ENCODE measurements at places on chromosomes 1 and 21. TPM values are rescaled to one million over a fixed set of nuclear protein-coding genes. Genes with fewer than 3 reads are reported as not detected.

The HSD11B1 gene
- polyA plus RNA-seq, result 0.33 TPM

The TRIM67 gene
- 0.14 TPM for polyA plus RNA-seq

The OR2M3 gene
- polyA plus RNA-seq, result not detected

The ZNF648 gene
- not detected for polyA plus RNA-seq

The NFIA gene
- 30.6 TPM for polyA plus RNA-seq

The CFHR5 gene
- not detected for polyA plus RNA-seq

The DIPK1A gene
- polyA plus RNA-seq, result 11.7 TPM

The RSPO1 gene
- not detected for polyA plus RNA-seq

The FAM151A gene
- polyA plus RNA-seq, result 0.19 TPM

The RAB3GAP2 gene
- polyA plus RNA-seq, result 22.8 TPM

The PADI2 gene
- 126 TPM for polyA plus RNA-seq

The PHLDA3 gene
- 17.9 TPM for polyA plus RNA-seq

The AMY1A gene
- polyA plus RNA-seq, result not detected

The WRAP73 gene
- 10.1 TPM for polyA plus RNA-seq

The F13B gene
- not detected for polyA plus RNA-seq

The FMO2 gene
- polyA plus RNA-seq, result 0.70 TPM

The GRIK3 gene
- 1.3 TPM for polyA plus RNA-seq

The HTR6 gene
- not detected for polyA plus RNA-seq

DNA sequence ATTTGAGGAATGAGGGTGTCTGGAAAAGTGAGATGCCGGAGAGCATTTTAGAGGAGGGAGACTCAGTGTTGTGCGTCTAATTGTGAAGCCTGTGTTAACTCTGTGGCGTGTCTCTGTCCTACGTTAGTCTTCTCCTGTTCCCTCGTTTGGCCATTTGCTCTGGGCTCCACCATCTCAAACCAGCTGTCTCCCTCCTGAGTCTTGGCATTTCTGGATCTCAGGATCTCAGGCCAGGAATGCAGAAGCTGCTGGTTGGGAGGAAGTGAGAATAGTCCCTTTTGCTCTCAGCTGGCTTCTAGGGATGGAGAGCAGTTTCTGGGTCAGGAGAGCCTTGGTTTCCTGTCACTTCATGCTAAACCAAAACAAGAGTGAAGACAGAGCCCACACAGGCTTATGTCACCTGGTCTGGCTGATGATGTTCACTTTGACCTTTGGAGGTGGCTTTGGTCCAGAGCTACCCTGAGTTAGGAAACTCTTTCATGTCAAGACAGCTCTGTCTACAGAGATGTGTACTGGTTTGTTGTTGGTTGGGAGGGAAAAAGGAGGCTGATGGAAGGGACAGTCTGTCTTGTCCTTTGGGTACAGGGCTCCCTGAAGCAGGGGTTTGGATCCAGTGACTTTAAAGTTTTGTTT, 859 bp downstream of the NFASC start:
- DNase-seq, result no peak

DNA sequence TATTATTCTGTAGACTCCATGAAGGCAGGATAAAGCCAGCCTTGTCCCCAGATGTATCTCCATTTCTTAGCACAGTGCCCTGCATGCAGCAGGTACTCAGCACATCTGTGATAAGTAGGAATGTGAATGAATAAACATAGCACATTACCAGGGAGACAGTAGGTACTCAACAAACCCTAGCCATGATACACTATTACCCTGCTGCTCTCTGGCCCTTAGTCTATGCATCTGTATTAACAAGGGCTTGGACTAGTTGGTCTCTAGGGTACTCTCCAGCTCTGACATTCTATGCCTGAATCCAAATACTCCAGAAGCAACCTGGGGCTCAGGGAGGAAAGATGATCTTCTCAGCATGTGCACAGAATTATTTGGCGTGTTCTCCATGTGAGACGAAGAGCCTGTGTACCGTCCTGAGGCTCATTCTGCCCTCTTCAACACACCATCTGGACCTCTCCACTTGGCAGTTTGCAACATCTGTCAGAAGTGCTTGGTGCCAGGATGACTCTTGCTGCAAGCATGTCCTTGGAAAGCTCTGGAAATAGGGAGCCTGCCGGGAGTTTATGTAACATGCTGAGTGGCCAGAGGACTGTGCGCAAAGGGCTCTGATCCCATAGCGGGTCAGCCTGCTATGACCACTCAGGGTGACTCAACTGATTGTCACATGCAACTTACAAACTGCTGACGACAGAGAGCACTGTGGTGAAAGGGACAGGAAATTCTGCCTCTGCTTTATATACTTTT, 228.2 kb upstream of the USP24 start:
- peak; percentile 69 for DNase-seq

DNA sequence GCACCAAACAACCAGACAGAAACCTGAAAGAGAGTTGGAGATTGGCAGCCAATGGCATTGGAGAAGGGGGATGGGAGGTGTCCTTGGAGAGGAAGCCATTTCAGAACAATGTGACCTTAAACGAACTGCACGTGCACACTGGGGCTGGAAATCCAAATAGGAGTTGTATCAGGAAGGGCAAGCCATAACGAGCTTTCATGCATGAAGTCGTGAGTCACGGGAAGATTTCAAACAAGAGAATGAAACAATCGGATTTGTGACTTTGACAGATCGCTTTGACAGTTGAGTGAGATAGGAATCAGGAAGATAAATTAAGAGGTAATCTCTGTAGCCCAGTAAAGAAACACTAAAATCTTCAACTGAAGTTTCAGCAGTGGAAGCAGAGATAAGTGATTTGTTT, 445.8 kb upstream of the ZP4 start:
- DNase-seq, result no peak

DNA sequence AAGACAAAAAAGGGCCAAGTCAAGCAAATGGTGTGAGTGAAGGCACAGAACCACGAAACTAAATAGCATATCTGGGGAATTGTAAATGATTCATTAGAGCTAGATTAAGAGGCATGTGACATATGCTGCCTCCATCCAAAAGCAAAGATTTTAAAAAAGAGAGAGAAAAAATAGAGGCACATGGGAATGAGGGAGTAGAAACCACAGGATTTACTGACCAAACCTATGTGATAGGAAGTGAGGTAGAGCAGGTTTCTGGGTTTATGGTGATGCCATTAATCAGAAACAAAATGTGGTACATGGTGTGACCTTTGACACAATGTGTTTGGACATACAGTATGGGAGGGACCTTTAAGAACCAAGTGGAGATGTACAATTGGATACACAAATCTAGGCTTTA, 13.6 kb downstream of the C1orf52 start:
- DNase-seq, result no peak

DNA sequence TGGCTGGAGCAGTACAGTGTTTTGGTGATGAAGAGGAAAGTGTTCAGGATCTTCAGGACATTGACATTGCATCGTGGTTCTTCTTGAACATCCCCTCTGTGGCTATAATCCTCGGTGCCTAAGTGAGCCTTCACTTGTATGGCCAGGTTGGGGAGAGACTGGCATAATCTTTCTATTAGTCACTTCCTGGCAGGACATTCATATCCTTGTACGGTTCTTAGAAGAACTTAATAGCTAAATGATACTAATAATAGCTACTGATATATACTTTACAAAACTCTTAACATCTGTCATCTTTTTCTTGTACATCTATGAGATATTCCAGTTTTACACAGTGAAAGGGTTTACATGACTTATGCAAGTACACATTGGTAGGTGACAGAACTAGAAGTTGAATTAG, 35.8 kb downstream of the CELF3 start:
- DNase-seq, result no peak

- DNase-seq, result no peak
These were observed 666 bp downstream of the PAFAH2 start for GRCh38 chr1:25996966-25997827.

- no peak for DNase-seq
These were observed 65.9 kb upstream of the DNAJC6 start for GRCh38 chr1:65243491-65243890.

DNA sequence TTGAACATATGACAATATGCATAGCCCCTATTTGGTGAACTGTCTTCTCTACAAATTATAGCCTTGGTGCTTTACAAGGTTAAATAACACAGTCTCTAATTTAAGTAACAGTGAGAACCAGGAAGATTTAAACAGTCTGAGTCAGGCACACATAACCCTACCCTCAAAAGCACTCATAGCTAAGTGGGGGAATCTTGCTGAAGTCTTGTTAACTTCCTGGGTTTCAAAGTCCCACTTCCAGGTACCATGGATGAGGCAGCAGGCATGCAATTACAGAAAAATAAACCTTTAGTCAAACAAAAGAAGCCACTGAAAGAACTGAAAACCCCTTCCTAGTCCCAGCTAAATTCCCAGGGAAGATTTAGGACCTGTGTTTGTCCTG, 147.6 kb downstream of the PBX1 start:
- no peak for DNase-seq

GRCh38 chr1:195604287-195604686, 1004.0 kb downstream of the KCNT2 start:
- peak; percentile 80 for DNase-seq

- DNase-seq, result no peak
These were observed 210.3 kb downstream of the ASTN1 start for GRCh38 chr1:176954242-176954641.

GRCh38 chr1:219020386-219020785, 153.3 kb upstream of the LYPLAL1 start:
- DNase-seq, result no peak

DNA sequence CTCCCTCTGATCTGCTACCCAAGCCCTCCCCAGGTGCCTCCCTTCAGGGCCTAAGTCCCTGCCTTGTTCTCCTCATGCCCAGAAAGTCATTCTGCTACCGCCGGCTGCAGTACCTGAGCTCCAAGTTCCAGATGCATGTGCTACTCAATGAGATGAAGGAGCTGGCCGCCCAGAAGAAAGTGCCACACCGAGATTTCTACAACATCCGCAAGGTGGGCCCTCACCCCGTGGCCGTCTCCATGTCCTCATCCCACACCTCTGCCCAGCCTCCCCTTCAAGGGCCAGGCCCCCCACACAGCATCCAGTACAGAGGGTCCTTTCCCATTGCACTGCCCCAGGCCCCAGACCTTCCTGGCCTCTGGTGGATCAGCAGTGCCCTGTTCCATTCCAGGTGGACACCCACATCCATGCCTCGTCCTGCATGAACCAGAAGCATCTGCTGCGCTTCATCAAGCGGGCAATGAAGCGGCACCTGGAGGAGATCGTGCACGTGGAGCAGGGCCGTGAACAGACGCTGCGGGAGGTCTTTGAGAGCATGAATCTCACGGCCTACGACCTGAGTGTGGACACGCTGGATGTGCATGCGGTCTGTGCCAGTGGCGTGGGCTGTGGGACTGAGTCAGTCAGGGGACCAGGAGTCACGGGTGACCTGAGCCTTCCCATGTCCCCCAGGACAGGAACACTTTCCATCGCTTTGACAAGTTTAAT, 8.2 kb downstream of the AMPD2 start:
- no peak for DNase-seq

- DNase-seq, result no peak
These were observed 9.8 kb downstream of the RAP1A start for GRCh38 chr1:111629190-111629954.

GRCh38 chr1:228083871-228084278, 1.4 kb downstream of the ARF1 start:
- no peak for DNase-seq

- no peak for DNase-seq
These were observed 32.3 kb downstream of the CHRM3 start for GRCh38 chr1:239418681-239419080.

DNA sequence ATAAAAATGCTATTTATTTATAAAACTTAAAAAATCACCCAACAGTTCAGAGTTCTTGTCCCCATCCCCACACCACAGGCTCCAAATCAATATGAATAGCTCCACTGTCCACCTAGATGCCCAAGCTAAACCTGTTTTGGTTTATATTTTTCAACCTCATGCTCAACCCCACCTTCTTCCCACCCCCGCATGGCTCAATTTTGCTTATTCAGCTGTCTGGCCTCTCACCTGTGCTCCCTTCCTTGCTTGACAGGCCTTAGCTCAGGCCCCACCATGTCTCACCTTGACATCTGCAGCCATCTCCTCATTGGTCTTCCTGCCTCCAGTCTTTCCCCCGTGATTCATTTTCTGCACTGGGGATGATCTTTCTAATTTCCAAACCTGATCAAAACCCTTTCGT, 17.8 kb downstream of the COA7 start:
- no peak for DNase-seq

- no peak for DNase-seq
These were observed 143.6 kb downstream of the TOMM20 start for GRCh38 chr1:234985007-234985370.

DNA sequence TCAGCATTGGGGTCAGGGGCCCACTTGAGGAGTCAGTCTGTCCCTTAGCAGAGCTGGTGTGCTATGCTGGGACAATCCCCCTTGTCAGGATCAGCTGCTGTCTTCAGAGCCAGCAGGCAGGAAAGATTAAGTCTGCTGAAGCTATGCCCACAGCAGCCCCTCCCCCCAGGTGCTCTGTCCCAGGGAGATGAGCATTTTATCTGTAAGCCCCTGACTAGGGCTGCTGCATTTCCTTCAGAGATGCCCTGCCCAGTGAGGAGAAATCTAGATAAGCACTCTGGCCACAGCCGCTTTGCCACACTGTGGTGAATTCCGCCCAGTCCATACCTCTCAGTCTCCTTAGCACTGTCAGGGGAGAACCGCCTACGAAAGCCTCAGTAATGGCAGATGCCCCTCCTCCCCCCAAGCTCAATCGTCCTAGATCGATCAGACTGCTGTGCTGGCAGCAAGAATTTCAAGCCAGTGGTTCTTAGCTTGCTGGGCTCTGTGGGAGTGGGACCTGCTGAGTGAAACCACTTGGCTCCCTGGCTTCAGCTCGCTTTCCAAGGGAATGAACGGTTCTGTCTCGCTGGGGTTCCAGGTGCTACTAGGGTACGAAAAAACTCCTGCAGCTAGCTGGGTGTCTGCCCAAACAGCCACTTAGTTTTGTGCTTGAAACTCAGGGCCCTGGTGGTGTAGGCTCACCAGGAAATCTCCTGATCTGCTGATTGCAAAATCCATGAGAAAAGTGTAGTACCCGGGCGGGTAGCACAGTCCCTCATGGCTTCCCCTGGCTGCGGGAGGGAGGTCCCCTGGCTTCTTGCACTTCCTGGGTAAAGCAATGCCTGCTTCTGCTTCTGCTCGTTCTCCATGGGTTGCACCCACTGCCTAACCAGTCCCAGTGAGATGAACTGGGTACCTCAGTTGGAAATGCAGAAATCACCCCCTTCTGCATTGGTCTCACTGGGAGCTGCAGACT, 25.1 kb upstream of the TP53BP2 start:
- no peak for DNase-seq

DNA sequence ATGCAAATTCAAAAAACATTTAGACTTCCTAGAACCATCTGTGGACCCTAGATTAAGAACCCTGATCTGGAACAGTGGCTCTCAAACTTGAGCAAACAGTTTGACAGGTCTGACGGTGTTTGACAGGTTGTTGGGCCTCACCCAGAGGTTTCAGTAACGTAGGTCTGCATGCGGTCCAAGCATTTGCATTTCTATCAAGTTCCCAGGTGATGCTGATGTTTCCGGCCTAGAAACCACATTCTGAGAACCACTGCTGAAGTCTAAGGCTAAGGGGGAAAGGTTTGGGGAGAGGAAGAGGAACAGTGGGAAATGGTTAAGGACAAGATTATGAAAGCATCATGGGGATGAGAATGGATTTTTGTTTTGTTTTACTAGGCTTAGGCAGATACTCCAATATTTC, 48.6 kb downstream of the MDM4 start:
- no peak for DNase-seq

GRCh38 chr1:64664299-64664698, 80.6 kb upstream of the RAVER2 start:
- no peak for DNase-seq

GRCh38 chr1:88191917-88192316, 492.2 kb upstream of the PKN2 start:
- DNase-seq, result no peak

GRCh38 chr1:153790966-153791647, 15.9 kb downstream of the SLC27A3 start:
- peak; percentile 59 for DNase-seq

Measured in muscle of back (tissue), 13 donors.